Immature natural killer cell (primary cell): ENCODE measurements at places on chromosomes 5 and 9. TPM values are rescaled to one million over a fixed set of nuclear protein-coding genes. Genes with fewer than 3 reads are reported as not detected.
A peak's percentile ranks its signal among the peaks of the same experiment; 100 is the strongest.

- no peak for DNase-seq
Measured at GRCh38 chr5:139787257-139787567, 8.4 kb upstream of the PSD2 start.

- no peak for DNase-seq
Measured at GRCh38 chr9:134484479-134484878, 157.1 kb upstream of the COL5A1 start.

- DNase-seq = no peak
Measured at GRCh38 chr9:116414374-116414773, 260.8 kb downstream of the PAPPA start.

DNA sequence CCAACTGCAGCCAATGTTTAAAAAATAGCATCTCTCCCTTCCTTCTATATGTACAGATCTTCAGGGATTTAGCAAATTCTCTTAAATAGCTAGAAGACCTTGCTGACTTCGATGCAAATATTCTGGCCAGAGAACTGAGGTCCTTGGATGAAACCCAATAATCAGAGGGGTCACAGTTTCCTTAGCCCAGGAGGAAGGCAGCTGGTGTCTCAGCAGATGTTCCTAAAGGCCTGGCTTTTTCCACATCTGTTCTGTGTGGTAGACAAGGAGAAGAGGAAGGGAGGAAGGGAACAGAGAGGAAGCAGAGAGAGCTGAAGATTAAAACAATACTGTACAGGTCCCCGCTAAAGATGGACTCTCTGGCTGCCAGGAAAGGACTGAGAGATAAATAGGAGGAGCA is 33.1 kb downstream of the BOD1 start:
- DNase-seq = no peak

GRCh38 chr5:95731571-95732554 is 727 bp downstream of the RHOBTB3 start:
- peak; percentile 64 for DNase-seq

DNA sequence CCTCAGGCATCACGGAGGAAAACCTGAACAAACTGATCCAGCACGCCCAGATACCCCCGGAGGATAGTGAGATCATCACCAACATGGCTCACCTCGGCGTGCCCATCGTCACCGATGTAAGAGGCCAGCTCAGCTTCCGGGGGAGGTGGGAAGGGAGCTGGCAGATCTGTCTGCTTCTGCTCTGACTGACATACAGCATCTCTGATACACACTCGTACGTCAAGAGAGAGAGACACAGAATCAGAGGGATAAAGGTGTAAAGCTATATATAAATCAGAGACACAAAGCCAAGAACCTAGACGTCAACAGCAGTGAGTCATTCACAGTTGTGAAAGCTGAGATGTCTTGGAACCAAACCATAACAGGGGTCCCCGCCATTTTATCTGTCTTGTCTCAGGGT is 30.1 kb upstream of the CFAP157 start:
- DNase-seq = no peak

- no peak for DNase-seq
Measured at GRCh38 chr5:2892466-2893000, 141.1 kb upstream of the IRX2 start.

DNA sequence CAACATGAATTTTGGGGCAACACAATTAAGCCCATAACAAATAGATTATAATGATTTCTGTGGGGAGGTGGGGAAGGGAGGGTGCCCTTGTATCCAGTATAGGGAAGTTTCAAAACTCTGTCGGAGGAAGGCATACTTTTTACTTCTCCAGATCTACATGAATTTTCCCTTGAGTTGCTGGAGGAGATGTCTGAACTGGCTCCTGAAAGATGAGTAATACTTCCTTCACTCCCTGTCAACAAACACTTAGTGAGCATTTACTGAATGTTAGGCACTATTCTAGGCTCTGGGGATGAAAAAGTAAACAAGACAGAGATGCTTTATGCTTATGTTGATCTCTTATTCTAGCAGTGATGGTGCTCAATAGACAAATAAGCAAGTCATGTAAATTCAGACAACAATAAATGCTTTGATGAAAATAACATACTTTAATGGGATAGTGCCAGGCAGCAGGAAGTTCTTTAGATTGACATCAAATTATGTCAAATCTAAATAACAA is 197.9 kb upstream of the ANKH start:
- no peak for DNase-seq

DNA sequence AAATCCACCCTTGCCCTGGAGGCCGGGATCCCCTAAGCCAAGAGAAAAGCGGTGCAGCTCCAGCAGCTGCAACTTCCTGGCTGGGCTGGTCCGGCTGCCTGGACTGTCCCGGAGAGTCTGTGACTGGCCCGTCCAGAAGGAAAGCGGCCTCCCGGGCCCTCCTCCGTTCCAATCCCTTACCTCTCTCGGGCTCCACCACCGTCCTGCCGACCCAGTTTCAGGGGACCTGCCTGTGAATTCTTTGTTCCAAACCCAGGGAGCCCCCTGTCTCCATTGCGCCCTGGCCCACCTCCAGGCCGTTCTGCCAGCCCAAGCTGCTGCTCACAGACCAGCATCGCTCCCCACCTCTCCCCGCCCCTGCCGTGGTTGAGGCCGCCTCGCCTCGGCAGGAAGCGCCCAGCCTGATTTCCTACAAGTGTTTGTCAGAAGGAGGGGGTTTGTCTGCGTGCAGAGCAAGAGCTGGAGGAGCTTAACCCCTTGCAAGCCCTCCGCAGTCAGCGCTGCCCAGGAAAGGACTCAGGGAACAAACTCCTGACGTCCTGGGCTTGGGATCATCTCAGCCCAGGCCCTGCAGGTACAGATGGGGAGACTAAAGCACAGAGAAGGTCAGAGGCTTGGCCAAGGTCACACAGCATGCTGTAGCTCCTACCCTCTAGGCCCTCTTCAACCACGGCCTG is at the start of gene AKNA:
Gene AKNA (minus strand): TSS at position 303 of the 677 bp plus-strand sequence. CDS start 6,649 bp downstream, outside the sequence.
- peak; percentile 89 for DNase-seq

GRCh38 chr5:64347309-64347708 is 158.5 kb upstream of the RGS7BP start:
- DNase-seq = no peak

GRCh38 chr5:43039471-43040286 is 440 bp downstream of the ANXA2R start:
- peak; percentile 70 for DNase-seq

- DNase-seq = no peak
Measured at GRCh38 chr9:99459919-99460318, 237.8 kb downstream of the SEC61B start.

- DNase-seq = no peak
Measured at GRCh38 chr5:15322421-15322820, 177.6 kb upstream of the FBXL7 start.

ADCY2 gene
- polyA plus RNA-seq = not detected

RCL1 gene
- 31.3 TPM for polyA plus RNA-seq

TAF11L5 gene
- polyA plus RNA-seq = not detected

FBXO10 gene
- polyA plus RNA-seq = 1.1 TPM

PCDHA11 gene
- not detected for polyA plus RNA-seq

DBH gene
- not detected for polyA plus RNA-seq
